ENCODE measurements at places on chromosomes 1 and 21. TPM values are rescaled to one million over a fixed set of nuclear protein-coding genes. Genes with fewer than 3 reads are reported as not detected.

Gene SRSF11
- polyA plus RNA-seq: 134 TPM

Gene PLA2G2C
- 1.1 TPM for polyA plus RNA-seq

DNA sequence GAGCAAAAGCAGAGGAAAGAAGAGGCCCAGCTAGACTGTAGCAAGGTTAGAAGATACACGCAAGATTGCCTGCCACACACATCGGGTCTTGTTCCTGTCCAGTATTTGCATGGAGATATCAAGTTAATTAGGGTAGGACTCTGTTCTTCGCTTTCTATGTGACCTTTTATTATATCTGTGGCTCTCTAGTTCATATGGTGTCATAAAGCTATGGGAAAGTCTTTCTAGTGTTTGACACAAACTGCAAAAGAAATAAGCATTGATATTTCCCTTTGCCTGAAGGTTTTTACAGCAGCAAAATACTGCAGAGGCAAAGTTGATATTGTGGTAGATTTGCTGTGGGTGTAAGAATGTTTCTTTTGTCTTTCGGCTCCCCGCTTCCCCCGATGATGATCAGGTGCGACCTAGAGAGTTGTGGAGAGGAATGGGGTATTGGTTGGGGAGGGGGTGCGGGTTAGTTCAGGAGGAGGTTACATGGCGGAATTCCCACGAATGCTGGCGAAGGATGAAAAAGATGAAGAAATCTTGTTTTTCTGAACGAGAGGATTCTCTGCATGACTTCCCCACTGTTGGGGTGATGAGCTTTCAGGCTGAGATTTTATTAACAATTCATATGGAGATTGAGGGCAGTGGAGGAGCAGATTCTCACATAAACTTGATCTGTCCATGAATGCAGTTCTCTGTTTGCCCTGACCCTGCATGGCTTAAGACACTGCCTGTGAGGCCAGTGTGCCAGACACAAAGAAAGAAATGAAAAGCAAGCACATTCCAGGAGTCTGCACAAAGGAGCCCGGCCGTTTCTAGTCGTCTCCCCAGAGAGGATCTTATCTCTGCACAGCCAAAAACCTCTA lies 550.2 kb downstream of the USP25 start:
- DNase-seq: peak; percentile 83
- peak overlapping the region; percentile 16 for H3K4me3 ChIP-seq
- peak overlapping the region; percentile 61 for H3K27ac ChIP-seq
- H3K36me3 ChIP-seq: no peaks in the 10 kb centered on the region
- no peaks in the 10 kb centered on the region for H3K27me3 ChIP-seq

- H3K36me3 ChIP-seq: no peaks in the 10 kb centered on the region
- H3K27ac ChIP-seq: no peak overlapping the region
- H3K4me3 ChIP-seq: no peak overlapping the region
- H3K27me3 ChIP-seq: no peaks in the 10 kb centered on the region
- peaks cover 8% of the 10 kb centered on the region for H3K4me1 ChIP-seq
- DNase-seq: no peak
Observed at GRCh38 chr1:21020151-21020550, 156.5 kb downstream of the EIF4G3 start.

DNA sequence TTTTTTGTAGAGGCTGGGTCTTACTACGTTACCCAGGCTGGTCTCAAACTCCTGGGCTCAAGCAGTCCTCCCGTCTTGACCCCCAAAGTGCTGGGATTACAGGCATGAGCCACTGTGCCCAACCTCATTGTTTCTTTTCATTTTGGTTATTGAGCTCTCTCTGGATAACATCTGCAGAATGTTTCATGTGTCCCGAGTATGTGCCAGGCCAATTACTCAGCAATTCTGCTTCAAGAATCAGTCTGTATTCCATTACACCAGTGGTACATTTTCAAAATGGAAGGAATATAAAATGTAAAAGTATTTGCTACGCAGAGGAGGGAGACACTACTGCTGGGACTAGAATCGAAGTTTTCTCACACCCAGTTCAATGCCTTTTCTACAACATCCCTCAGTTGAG lies 1.7 kb upstream of the ELOA start:
- H3K4me1 ChIP-seq: no peaks in the 10 kb centered on the region
- no peaks in the 10 kb centered on the region for H3K27me3 ChIP-seq
- no peak for DNase-seq

DNA sequence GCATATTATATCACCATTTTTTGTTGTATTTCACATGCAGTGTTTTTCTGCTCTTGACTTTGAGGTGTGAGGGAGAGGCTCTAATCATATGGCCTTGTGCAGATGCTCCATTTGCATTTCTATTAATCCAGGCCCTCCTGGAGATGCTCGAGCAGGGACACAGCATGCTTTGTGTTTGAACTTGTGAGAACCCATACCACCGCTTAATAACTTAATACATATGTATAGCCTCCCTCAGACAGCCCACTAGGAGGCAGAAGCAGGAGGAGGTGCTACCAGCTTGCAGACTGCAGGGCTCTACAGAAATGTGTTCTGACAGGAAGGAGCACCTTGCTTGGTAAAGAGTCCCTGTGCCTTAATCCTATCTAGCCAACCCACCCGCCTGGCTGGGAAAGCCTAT lies 155.2 kb downstream of the BARHL2 start:
- DNase-seq: no peak
- H3K4me3 ChIP-seq: no peak overlapping the region
- H3K4me1 ChIP-seq: no peaks in the 10 kb centered on the region
- no peaks in the 10 kb centered on the region for H3K27me3 ChIP-seq
- no peak overlapping the region for H3K27ac ChIP-seq
- H3K36me3 ChIP-seq: no peaks in the 10 kb centered on the region

DNA sequence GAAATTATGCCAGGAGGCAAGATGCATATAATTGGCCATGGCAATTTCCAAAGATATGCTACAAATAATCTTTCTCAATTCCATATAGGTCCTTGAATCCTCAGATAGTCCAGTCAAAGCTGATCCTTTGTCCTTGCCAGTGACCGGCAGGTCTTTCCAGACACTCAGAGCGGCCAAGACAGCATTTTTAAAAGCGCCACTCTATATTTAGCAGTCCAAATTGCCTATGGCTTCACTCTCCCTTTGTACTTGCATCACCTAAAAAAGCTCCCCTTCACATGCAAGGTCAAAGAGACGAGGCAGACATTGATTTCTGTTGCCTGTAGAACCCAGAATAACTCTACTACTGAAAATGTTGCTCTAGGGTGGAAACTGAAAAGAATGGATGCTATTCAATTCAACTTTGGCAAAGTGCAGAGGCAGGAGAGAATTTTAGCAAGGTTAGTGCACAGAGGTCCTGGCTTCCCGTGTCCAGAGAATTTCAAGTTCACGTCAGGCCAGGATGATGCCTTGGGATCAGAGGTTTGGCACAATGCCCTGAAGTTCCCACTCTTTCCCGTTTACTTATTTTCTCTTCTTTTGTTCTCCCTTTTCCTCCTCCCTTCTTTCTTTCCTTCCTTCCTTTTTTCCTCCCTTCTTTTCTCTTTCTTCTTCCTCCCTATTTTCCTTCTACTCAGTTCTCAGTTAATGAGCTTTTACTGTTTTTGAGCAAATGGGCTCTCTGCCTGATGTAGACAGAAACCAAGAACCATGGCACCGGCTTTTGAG lies 108.5 kb downstream of the KCNK1 start:
- H3K4me3 ChIP-seq: no peak overlapping the region
- DNase-seq: no peak
- no peaks in the 10 kb centered on the region for H3K36me3 ChIP-seq

Gene CITED4
- 20.1 TPM for polyA plus RNA-seq

Gene KRTAP21-2
- 2.5 TPM for polyA plus RNA-seq

DNA sequence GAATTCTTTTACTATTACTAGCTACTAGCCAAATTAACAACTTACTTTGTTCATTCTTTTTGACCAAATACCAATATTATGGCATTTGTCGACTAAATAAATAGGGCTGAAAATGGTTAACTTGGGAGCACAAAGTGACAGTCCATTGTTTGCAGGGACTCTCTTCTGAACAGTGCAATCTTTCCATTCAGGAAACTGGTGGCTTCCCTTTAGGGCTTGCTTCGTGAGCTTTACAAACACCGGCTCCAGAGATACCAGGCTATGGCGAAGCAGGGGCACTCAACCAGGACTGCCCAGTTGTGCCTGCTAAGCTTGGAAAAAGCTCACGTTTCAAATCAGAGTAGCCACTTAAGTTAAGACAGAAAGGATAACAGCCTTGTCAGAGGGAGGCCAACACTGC lies 12.3 kb downstream of the RAB42 start:
- no peaks in the 10 kb centered on the region for H3K4me1 ChIP-seq
- H3K27ac ChIP-seq: no peak overlapping the region
- H3K4me3 ChIP-seq: no peak overlapping the region
- no peak for DNase-seq
- H3K27me3 ChIP-seq: no peaks in the 10 kb centered on the region

Gene OLFML3
- 51.7 TPM for polyA plus RNA-seq

- H3K36me3 ChIP-seq: no peaks in the 10 kb centered on the region
- H3K27me3 ChIP-seq: no peaks in the 10 kb centered on the region
- no peak overlapping the region for H3K4me3 ChIP-seq
- H3K27ac ChIP-seq: no peak overlapping the region
- no peak for DNase-seq
Observed at GRCh38 chr1:59697150-59697800, 117.5 kb upstream of the HOOK1 start.

Gene ZNF692
- 82.9 TPM for polyA plus RNA-seq

GRCh38 chr1:164605254-164606091 lies 46.5 kb downstream of the PBX1 start:
- no peaks in the 10 kb centered on the region for H3K36me3 ChIP-seq
- DNase-seq: no peak
- no peak overlapping the region for H3K27ac ChIP-seq
- peaks cover 12% of the 10 kb centered on the region for H3K4me1 ChIP-seq
- H3K27me3 ChIP-seq: no peaks in the 10 kb centered on the region
- no peak overlapping the region for H3K4me3 ChIP-seq

DNA sequence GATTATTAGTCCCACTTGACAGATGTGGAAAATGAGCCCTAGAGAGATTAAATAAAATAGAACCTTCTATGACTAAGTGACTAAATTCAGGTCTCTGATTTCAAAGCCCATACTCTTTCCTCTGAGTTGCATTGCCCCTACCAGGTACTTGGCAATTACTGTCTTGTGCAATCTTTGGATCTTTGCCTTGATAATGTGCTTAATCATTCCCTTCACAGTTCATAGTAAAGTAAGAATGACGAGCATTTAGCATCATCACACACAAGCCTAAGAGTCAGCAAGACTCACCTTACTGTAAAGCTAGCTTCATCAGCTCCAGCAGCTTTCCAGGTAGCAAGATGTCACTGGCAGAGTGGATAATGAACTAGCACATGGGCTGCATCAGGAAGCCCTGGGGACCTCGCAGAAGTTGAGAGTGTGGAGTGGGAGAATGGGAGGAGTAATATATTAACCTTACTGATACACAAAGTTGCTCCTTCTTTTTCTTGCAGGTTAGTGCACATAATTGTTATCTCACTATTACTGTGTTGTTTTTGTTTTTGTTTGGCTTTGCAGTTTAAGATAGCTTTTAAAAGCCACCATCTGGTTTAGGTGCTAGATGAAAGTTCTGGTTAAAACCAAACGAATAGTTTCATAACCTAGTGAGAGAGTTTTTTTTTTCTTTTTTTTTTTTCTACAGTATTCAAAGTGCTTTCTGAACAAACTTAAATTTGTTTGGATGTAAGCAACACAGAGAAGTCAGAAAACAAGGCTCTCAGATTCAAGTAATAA lies 71.8 kb downstream of the PBX1 start:
- no peak for DNase-seq
- H3K27ac ChIP-seq: no peak overlapping the region
- H3K27me3 ChIP-seq: no peaks in the 10 kb centered on the region
- H3K4me3 ChIP-seq: no peak overlapping the region

DNA sequence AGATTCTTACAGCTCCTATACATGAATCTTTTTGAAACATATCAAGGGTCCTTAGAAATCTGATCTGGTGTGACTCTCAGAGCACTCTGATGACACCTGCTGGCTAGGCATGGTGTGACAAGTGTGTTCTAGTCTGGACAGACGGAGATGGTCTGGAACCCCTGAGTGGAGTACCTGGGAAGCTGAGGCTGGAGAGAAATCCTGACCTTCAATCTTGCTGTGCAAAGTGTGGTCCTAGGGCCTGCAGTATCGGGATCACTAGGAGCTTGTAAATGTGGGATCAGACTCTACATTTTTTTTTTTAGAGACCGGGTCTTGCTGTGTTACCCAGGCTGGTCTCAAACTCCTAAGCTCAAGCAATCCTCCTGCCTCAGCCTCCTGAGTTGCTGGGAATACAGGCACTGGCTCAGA lies 78.6 kb upstream of the SOD1 start:
- H3K36me3 ChIP-seq: no peaks in the 10 kb centered on the region
- no peaks in the 10 kb centered on the region for H3K27me3 ChIP-seq
- no peak overlapping the region for H3K27ac ChIP-seq
- no peak overlapping the region for H3K4me3 ChIP-seq
- DNase-seq: peak; percentile 88

DNA sequence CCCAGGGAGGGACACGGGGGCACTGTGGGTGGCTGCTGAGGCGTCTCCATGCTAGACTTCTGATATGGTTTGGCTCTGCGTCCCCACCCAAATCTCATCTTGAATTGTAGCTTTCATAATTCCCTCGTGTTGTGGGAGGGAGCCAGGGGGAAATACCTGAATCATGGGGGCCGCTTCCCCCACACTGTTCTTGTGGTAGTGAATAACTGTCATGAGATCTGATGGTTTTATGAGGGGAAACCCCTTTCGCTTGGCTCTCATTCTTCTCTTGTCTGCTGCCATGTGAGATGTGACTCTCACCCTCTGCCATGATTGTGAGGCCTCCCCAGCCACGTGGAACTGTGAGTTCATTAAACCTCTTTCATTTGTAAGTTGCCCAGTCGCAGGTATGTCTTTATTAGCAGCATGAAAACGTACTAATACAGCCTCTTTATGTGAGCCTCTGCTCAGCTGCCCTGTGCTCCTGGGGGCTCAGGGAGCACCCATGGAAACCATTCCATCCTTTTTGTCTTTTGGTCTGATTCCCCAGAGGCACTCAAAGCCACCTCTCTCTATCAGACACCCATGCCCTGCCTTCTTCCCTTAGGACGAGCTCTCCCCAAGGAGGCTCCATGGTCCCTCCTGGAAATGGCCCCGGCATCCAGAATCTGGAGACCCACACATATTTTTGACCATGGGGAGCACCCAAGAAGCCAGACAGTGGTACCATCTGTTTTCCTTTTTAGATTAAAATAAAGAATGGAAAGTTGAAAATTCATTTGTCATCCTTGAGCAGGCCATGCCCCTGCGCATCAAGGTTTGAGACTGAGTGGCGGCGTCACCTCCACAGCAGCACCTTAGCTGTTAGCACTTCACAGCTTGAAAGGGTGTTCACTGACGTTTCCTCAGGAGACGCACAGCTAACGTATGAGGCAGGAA lies 65.9 kb upstream of the FAM20B start:
- H3K4me3 ChIP-seq: no peak overlapping the region
- no peaks in the 10 kb centered on the region for H3K27me3 ChIP-seq
- no peak for DNase-seq
- no peak overlapping the region for H3K27ac ChIP-seq
- H3K4me1 ChIP-seq: peaks cover 4% of the 10 kb centered on the region

GRCh38 chr1:236762410-236762809 lies 32.7 kb upstream of the MTR start:
- DNase-seq: no peak
- H3K27ac ChIP-seq: no peak overlapping the region
- H3K27me3 ChIP-seq: no peaks in the 10 kb centered on the region
- H3K36me3 ChIP-seq: no peaks in the 10 kb centered on the region
- no peak overlapping the region for H3K4me3 ChIP-seq
- peaks cover 6% of the 10 kb centered on the region for H3K4me1 ChIP-seq

Data from testis (tissue), 5 donors.